ENCODE measurements at places on chromosomes 4 and X.

GRCh38 chr4:112975567-112976355, 73.7 kb upstream of the ANK2 start:
- DNase-seq: no peak

GRCh38 chr4:111689214-111689613, 456.0 kb upstream of the FAM241A start:
- no peak for DNase-seq

- no peak for DNase-seq
Observed at GRCh38 chr4:3044870-3045819, 29.2 kb downstream of the HTT-AS start.

DNA sequence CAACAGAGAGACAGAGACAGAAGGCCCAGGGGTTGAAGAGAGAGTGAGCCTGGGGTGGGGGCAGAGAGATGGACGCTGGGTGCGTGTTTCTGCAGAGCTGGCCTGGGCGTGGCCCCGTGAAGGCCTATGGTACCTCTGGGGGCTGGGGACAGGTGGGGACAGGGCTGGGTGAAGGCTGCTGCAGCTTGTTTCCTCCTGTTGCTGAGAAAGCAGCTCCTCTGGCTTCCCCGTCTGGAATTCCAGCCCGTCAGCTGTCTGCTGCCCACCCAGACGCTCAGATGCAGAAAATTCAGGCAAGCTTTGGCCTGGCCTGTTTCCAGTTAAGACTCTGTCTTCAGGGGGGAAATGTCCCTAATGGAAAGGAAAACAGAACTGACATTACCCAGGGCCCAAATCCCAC, 76.8 kb upstream of the PSAPL1 start:
- DNase-seq: no peak

Data from NCI-H2171 treated with DMSO at 0.1 percent for 48 hours (cell line).